ENCODE measurements at places on chromosomes 11 and 22. TPM values are rescaled to one million over a fixed set of nuclear protein-coding genes. Genes with fewer than 3 reads are reported as not detected.

RAG1 gene
- 0.24 TPM for total RNA-seq

DNA sequence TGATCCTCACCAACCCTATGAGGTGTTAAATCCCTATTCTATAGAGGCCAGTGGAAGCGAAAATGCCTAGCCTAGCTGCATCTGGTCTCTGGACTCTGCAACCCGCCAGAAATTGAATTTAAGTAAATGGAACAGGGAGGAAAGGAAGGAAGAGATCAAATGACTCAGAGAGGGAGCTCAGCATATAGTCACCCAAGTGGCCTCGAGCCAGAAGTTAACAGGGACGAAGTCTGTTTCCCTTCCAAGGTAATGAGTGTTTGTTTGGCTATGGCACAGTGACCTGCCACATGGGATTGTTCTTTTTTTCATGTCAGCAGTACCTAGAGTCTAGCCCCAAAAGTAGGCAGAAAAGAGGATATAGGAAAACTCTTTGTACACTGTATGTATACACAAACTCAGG, 66.3 kb downstream of the PAK1 start:
- H3K27me3 ChIP-seq: no peaks in the 10 kb centered on the region
- peak overlapping the region; percentile 86 for H3K27ac ChIP-seq
- peaks cover 42% of the 10 kb centered on the region for H3K4me1 ChIP-seq
- no peaks in the 10 kb centered on the region for H3K36me3 ChIP-seq
- H3K4me3 ChIP-seq: no peak overlapping the region

TEX54 gene
- total RNA-seq: not detected

GRCh38 chr11:75474240-75474639, 41.2 kb upstream of the KLHL35 start:
- DNase-seq: no peak
- peaks cover 23% of the 10 kb centered on the region for H3K4me1 ChIP-seq
- no peaks in the 10 kb centered on the region for H3K27me3 ChIP-seq
- no peak overlapping the region for H3K4me3 ChIP-seq
- no peaks in the 10 kb centered on the region for H3K36me3 ChIP-seq

HRAS gene
- total RNA-seq: 17.1 TPM

DNA sequence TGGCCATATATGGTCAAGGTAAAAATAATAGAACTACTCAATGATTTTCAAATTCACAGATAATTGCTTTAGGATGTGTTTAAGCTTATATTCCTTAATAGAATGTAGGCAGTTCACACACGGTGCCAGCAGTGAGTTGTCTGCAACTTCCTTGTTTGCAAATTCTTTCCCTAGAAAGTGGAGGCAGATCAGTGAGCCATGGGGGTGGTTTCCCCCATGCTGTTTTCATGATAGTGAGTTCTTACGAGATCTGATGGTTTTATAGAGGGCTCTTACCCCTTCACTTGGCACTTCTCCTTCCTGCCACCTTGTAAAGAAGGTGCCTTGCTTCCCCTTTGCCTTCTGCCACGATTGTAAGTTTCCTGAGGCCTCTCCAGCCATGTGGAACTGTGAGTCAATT, 111.8 kb upstream of the LMO1 start:
- no peak overlapping the region for H3K27ac ChIP-seq
- H3K36me3 ChIP-seq: no peaks in the 10 kb centered on the region
- H3K4me3 ChIP-seq: no peak overlapping the region
- no peak for DNase-seq
- H3K4me1 ChIP-seq: no peaks in the 10 kb centered on the region

DNA sequence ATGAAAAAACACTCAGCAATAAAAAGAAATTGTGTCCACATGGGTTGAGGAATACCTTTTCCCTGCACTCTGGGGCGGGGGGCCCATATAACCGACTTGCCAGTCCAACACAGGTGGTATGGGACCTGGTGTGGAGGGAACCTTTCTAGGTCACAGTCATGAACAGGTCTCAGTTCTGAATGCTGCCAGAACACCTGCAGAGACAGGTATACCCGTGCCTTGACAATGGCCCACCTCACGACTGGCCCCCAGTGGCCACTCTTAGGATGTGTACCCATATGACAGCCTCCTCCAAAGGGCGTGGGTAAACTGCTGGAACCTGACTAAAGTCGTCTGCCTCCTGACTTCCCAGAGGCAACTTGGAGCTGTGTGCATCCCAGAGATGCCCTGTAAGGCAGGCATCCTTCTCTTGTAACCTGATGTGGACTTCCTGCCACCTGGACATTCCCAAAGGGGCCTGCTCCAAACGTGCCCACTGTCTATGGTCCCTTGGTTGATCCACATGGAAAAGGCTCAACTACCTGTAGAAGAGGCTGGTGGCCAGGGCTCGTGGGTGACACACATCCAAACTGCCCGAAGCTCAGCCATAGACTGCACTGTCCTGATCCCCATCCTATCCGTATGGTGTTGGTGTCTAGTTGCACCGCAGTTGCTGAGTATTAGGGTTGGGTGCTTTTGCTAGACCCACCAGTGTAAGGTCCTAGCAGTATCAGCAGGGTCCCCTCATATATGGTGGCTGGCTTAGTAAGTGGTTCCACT, 859.3 kb downstream of the BRD1 start:
- no peaks in the 10 kb centered on the region for H3K36me3 ChIP-seq
- H3K4me1 ChIP-seq: no peaks in the 10 kb centered on the region
- no peak for DNase-seq
- no peaks in the 10 kb centered on the region for H3K27me3 ChIP-seq
- H3K27ac ChIP-seq: no peak overlapping the region

KCTD17 gene
- 2.7 TPM for total RNA-seq

GRCh38 chr11:62012832-62013461, 45.5 kb upstream of the FTH1 start:
- no peak for DNase-seq
- no peak overlapping the region for H3K27ac ChIP-seq
- no peak overlapping the region for H3K4me3 ChIP-seq
- H3K4me1 ChIP-seq: no peaks in the 10 kb centered on the region
- no peaks in the 10 kb centered on the region for H3K36me3 ChIP-seq

DNA sequence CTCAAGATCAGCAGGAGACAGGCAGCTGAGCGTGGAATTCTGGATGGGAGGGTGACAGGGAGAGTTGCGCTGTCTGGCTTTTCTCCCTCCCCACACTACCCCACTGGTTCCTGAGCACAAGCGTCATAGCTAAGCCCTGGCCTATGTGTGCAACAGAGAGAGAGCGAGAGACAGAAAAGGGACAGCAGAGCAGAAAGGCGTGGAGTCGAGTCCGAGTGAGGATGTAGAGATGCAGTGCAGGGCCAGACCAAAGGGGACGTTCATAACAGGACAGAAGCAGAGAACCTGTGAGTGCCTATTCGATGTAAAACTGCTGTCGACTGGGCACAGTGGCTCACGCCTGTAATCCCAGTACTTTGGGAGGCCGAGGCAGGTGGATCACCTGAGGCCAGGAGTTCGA, 94.0 kb upstream of the TMEM45B start:
- H3K4me1 ChIP-seq: no peaks in the 10 kb centered on the region
- no peak overlapping the region for H3K4me3 ChIP-seq
- no peaks in the 10 kb centered on the region for H3K27me3 ChIP-seq

OR2AT4 gene
- total RNA-seq: not detected

All from gastrocnemius medialis (tissue), 4 donors.